Thymus (tissue), 14 donors: ENCODE measurements at places on chromosomes 4 and X. TPM values are rescaled to one million over a fixed set of nuclear protein-coding genes. Genes with fewer than 3 reads are reported as not detected.
A peak's percentile ranks its signal among the peaks of the same experiment; 100 is the strongest.

GRCh38 chrX:86421771-86422170 is 273.5 kb downstream of the DACH2 start:
- no peak for DNase-seq

DNA sequence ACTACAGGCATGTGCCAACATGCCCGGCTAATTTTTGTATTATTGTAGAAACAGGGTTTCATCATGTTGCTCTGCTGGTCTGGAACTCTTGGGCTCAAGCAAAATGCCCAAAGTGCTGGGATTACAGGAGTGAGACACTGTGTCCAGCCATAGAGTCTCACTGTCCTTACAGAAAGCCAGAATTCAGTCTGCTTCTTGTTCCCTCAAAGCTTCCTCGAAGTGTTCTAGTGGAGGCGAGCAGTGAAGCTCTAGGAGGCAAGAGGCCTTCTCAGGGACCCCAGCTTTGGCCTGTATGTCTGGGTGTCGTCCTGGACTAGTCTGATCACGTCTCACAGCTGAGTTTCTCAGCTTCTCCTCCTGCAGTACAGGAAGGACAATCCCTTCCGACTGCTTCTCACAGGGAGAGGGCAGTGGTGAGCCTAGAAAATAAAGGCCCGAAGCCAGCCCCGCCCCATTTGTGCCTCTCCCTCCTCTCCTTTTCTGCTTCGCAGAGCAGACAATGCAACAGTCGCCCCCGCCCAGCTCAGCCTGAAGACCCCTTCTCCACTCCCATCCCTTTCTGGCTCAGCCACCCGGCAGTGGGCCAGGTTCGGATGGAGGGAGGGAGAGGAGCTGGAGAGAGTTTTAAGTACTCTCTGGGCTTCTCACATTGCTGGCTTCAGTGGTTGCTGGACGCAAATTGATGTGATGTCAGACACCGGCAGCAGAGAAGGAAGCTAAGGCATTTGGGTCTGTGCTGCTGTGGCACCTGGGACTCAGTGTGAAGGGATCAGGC is 11.1 kb upstream of the FAM3A start:
- no peak for DNase-seq

Gene TCEAL6
- total RNA-seq: not detected

Gene NALF2
- under 0.01 TPM for total RNA-seq

GRCh38 chr4:121219227-121219626 is 55.1 kb upstream of the TNIP3 start:
- no peak for DNase-seq

DNA sequence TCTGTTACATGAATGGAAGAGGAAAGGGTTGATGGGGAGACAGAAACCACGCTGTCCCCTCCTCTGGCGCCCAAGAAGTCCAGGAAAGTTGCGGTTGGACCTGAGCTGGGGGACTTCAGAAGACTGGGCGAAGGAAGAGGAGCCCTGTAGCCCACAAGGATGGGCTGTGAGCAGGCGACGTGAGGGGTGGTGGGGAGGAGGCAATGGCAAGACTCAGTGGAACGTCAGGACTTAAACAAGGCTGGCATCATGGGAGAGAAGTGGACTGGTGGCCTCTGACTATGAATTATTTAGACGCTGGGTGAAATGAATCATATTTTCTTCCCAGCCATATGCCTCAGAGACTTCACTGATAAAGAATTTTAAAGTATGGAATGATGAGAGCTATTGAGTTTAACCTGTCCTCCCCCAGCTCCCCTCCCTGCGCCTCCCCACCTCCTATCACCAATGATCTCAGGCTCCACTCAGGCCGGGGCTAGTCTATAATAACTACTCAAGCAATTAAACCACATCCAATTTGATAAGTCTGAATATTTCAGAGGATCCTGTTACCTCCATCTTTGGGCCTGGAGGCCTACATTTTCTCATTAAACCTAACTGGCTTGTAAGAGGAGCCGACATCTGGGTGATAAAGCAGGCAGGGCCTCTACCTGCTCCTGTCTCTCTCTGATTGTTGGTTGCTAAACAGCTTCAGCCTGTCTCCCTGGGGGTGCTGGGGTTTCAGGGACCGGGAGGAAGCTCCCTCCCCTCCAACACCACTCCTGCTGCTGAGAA is 63.6 kb downstream of the SMIM20 start:
- no peak for DNase-seq

DNA sequence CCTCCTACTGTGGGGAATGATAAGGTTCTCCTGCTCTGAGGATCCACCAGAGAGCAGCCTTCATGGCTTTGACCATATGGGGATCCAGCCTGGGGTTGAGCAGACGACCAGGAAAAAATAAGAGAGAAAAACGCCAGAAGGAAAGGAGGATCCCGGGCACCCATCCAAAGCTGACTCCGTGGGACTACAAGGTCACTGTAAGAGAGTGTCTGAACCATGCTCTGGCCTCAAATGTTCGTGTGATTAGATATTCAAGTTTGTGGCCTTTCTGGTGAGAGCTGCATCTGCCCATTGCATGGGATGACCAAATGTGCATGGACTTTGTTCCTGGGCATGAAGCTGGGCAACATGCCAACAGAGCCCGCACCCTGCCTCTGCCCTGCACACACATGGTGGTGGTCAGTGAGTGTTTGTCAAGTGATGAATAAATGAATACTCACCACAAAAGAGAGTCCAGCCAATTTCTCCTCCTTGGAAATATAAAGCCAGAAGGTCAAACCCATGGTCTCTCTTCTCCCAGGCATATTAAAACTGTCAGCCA is 346.0 kb upstream of the GATB start:
- no peak for DNase-seq

GRCh38 chr4:34372815-34373214 is 1871.5 kb downstream of the ARAP2 start:
- DNase-seq: no peak

DNA sequence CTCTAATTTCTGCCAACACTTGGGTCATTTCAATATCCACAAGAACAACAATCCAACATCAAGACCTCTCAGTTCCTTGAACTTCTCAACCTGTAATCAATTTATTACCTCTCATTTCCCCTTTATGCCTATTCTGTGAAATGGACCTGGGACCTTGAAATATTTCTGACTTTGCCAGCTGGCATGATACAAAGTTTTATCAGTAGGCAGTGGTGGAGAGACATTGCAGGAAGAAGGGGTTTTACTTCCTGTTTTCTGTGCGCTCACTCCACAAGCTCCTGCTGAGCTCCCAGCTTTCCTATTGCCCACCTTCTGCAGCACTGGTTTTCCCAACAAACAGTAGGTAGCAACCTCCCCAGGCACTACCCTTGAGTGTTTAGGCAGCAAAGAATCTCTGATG is 3.5 kb upstream of the ARHGEF6 start:
- no peak for DNase-seq

Gene IGSF1
- 0.94 TPM for total RNA-seq

Gene GABRB1
- under 0.01 TPM for total RNA-seq

DNA sequence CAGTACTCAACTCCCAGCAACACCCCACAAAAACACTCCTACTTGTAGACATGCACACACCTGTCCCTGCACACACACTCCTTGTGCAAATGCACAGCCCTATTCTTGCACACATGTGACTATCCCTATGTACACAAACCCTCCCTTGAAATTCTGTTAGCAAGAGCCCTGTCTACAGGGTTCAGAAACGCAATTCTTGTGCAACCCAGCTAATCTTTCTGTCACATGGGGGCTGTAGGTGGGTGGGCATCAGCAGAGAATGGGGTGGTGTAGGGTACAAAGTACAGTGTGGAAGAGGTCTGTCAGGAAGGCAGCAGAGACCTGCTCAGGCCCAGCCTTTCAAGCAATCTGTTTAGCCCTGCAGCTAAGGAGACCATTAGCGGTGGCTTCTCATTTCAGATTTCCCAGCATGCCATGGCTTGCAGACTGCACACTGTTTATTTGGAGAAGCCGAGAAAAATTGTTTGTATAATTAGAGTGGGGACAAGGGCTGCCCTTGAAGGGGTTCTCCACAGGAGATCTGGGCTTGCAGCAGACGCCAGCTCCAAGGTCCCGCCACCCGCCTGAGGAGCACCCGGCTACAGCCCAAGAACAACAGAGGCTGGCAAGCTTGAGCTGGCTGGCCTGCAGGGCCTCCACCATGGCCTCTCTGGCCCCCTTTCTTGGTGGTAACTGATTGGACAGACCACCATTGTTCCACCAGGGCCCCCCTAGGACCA is 144.0 kb upstream of the PJA1 start:
- DNase-seq: no peak

GRCh38 chr4:31160146-31160545 is 440.0 kb downstream of the PCDH7 start:
- DNase-seq: no peak

- no peak for DNase-seq
Measured at GRCh38 chr4:65195666-65196065, 474.6 kb downstream of the EPHA5 start.

Gene HTATSF1
- 48.7 TPM for total RNA-seq

DNA sequence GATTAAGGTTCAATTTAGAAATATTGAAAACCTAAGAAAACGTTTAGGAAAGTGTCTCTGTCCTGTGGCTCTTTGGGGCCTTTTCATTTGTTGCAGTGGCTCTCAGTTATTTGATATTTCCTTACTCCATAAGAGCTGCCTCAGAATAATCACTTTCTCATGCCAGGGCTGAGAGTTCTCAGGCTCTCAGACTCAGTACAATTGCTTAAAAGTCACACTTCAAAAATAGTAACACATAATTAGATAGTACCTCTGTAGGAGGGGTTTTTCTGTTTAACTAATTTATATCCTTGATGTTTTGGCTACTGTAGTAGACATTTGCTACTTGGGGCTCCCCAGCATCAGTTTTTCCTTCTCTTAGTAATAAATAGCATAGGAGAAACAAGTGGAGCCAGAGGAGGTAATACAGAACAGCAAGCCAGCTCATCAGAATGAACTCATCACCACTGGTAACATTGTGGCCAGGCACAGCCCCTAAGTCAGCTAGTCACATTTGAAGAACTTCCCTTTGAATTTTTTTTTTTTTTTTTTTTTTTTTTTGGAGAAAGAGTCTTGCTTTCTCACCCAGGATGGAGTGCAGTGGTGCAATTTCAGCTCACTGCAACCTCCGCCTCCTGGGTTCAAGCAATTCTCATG is 8.0 kb upstream of the HNRNPD start:
- no peak for DNase-seq

Gene COX7B2
- not detected for total RNA-seq

DNA sequence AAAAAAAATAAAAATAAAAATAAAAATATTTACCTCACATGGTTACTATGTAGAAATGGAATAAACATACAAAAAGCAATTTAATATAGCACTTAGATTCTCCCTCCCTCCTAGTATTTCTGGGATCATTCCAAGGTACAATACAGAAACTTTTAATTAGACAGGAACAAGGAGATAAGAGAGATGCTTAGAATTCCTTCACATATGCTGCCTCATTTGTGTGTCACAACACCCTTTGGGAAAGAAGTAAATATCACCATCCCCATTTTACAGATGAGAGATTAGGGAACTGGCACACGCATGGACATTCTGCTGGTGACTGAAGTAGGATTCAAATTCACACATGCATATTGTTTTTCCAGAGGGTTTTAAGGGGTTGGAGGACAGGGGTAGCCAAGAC is 164.2 kb downstream of the APBB2 start:
- DNase-seq: no peak

Gene LONRF3
- total RNA-seq: 0.19 TPM

DNA sequence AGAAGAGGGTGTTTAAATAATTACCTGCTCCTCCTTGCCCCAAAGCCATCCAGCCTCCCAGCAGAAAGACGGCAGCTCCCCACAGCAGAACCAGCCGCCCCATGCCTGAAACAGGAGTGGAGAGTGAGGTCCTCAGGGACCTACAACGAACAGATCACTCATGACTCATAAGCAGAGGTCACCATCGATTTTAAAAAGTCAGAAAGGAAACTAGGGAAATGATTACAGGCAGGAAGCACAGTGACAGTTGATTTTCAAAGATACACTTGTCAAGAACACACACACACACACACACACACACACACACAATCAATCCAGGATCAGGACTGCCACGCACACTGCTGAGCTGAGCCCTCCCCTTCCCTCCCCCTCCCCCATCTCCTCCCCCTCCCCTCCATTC is at the start of gene CRLF2:
Gene CRLF2, minus strand, starts transcription at position 118 of the 400 bp plus-strand sequence. Its CDS starts 15 bp downstream, at position 103.
- no peak for DNase-seq

- DNase-seq: no peak
Measured at GRCh38 chrX:140034916-140035315, 69.6 kb upstream of the CXorf66 start.

DNA sequence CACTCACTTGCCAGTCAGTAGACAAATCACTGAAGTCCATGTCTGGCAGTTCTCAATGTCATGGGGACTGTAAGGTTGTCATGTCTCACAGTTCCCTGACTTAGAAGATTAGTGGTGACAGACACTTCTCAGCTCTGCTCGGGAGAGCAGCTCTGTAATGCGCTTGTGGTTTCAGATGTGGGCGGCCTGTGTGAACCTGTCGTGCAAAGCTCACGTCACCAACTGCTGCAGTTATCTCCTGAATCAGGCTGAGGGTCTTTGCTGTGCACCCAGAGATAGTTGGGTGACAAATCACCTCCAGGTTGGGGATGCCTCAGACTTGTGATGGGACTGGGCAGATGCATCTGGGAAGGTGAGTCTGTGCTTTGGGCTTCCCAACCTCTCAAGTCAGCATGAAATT is at the start of gene IL9R:
Gene IL9R, plus strand, starts transcription at position 261 of the 400 bp plus-strand sequence. Its CDS starts 64 bp downstream, at position 325.
- DNase-seq: peak; percentile 49

Gene ATP5ME
- 602 TPM for total RNA-seq

DNA sequence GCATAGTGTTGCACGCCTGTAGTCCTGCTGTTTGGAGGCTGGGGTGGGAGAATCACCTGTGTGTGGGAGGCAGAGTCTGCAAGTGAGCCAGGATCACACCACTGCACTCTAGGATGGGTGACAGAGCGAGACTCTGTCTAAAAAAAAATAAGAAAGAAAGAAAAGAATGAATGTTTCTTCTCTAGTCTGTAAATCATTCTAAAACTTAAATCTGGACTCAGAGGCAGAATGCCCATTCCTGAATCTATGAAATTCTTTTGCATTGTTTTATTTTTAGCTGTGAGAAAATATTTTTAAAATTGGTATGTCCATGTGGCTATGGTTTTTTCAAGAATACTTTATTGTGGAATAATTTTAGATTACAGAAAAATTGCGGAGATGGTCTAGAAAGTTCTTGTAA is 49.3 kb downstream of the RAPGEF2 start:
- no peak for DNase-seq

Gene PCDH19
- 0.76 TPM for total RNA-seq

GRCh38 chr4:48896845-48897244 is 9.7 kb downstream of the OCIAD2 start:
- DNase-seq: no peak

Gene MAGEC2
- total RNA-seq: not detected

DNA sequence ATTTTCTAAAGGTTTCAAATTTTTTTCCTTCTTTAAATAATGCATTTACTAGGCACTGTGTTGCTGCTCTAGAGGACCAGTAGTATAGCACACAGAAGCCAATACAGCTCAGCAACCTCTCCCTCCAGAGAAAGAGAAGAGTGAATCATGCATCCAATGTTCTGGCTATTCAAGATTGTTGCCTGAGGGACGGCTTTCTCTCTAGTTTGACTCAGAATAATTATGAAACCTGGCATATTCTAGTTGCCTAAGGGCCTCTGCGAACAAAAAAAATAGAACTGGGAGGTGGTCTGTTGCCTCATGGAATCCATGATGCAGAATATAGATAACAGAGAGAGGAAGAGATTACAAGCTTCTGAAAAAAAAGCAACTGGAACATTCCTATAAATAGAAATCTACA is 1233.3 kb upstream of the PABPC4L start:
- no peak for DNase-seq
